ENCODE measurements at places on chromosomes 6 and 20.

GRCh38 chr6:18471232-18471964, 84.2 kb downstream of the RNF144B start:
- DNase-seq = no peak

DNA sequence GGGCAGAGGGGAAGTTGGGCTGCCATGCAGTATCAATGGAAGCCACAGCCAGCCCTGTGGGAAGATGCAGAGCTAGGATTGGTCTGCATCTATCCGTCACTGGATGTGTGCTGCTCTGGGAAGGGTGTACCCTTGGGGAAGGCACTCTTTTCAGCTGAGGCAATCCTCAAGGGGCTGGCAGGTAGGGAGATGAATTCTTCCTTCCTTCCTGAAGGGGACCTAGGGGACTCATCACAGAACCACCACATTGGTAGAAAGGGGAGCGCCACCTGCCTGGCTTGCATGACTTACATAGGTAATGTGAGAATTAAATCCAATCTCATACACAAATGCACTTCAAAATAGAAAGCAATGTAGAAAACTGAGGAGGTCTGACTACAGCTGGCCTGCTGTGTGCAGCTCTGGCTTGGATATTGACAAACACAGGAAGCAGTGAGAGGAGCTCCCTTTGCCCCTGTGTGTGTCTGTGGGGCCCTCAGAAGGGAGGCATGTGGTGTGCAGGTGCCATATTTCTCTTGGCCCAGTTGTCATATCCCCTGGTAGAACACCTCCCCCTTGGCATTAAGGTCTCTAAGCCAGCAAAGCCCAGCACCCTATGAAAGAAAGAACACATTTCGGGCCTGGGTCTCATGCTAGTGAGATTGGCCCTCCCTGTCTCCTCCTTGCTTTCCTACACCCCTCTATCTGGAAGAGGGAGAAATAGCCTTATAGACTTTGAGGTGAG, 260.3 kb upstream of the MOCS1 start:
- no peak for DNase-seq

DNA sequence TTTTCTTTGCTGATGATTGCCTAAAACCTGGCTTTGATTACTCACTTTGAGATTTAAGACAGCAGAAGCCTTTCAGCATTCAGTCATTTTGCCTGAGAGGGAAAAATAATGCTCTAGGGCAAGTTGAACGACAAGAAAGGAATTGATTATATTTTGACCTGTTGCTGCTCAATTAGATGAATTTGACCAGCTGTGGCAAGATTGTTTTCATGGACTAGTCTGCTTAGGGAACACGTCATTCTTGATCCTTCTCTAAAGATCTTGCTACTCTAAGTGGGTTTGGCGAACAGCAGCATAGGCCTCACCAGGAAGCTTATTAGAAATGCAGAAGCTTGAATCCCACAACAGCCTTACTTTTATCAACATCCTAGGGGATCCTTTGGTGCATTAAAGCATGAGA, 59.7 kb upstream of the PHACTR1 start:
- peak; percentile 27 for DNase-seq

- DNase-seq = no peak
Measured at GRCh38 chr20:36063916-36064657, 90.5 kb upstream of the EPB41L1 start.

DNA sequence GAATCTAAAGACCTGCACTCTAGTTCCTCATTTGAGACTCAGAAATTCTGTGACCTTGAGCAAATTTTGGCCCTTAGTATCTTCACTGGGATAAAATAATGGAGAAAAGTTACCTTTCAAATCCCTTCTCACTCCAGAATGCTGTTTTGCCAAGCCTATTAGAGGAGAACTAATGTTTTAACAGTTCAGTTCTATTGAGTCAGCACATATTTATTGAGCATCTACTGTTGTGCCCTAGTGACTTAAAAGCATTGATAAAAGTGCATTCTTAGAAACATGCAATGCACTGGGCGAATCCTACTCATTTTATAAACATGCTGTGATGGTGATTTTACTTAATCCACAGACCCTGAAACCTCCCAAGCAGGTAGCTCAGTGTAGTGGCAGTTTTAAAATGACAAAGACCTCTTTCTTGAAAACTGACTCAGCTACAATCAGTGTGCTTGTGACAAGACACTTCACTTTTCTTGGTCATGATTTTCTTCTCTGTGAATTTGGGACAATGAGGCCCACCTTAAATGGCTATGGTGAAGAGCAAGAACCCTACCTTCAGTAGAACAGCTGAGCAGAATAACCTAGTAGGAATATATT, 312.0 kb downstream of the ALDH8A1 start:
- DNase-seq = no peak

DNA sequence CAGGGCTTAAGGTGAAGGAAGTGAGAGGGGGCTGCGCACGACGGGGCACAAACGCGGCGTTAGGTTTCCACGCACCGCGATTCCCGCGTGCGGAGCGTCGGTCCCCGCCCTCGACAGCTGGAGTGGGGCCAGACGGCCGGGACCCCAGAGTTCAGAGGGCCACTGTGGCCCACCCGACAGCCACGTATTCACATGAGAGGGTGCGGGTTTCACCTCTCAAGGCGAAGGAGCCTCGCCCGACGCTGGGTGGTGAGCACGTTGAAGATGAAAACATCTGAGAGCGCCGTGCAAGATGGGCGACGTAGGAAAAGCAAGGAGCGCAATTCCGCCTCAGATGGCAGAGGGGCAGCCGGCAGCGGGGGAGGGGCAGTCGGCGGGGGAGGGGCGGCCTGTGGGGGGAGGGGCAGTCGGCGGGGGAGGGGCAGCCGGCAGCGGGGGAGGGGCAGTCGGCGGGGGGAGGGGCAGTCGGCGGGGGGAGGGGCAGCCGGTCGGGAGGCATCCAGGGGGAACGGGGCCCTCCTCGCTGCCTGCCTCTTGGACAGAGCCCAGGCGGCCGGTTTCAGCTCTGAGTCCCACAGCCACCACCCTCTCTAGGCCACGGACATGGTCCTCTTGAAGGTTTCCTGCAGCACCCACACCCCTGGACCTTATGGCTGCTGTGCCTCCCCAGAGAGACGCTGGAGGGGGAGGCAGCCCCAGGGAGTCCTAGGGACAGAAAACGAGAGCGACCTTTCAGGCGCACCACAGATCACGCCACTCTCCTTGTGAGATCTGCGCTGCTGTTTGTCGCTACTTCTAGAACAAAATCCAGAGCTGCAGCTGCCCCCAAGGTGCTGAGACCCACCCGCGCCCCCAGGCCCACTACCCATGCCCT, 113.7 kb downstream of the DLL1 start:
- DNase-seq = no peak

GRCh38 chr20:57231951-57232428, 34.5 kb downstream of the BMP7 start:
- no peak for DNase-seq

GRCh38 chr20:53247468-53248103, 275.4 kb downstream of the TSHZ2 start:
- DNase-seq = no peak

- no peak for DNase-seq
Measured at GRCh38 chr6:74434171-74434570, 738.2 kb downstream of the CD109 start.

DNA sequence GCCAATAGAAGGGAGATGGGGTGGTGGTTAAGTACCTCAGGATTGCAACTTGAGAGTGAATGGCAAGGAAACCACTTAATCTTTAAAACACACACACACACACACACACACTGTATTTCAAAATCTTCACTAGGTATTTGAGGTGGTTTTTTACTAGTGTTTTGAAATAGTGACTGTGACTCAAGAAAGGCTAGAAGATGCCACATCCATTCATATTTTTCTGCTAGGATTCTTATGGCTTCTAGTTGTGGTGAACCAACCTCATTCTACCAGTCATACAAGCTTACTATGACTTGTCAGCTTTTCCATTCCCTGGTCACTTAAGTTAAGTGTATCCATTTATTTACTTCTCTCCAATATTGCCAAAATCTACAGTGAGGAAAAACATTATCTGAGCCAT, 519.4 kb upstream of the JAG1 start:
- peak; percentile 16 for DNase-seq

DNA sequence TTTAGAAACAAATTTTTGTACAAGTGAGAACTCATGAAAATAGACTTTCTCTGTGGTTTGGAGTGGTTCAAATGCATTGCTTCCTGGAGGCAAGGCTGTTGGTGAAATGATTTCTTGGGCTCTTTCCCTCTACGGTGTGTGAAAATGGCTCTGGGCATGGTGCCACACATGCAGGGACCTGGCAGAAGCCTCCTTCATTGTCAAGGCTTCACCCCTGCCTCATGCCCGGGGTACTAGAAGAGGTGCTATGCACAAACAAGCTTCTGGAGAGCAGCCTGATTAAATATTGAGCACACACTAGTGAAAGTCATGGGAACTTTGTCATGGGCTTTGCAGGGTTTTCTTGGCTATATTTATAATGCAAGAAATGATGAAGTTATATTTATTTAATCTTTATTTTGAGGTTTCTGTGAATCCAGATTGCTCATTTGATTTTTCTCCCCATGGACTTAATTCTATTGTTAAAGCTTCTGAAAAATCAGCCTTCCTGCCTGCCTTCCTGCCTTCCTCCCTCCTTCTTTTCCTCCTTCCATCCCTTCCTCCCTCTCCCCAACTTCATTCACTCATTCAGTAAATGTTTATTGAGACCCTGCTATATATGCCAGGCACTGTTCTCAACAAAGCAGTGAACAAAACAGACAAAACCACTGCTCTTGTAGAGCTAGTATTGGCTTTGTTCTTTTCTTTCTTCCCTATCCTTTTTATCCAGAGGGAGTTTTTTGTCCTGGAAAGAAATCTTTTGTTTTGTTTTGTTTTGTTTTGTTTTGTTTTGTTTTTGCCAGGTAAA, 21.0 kb downstream of the C6orf89 start:
- DNase-seq = no peak

GRCh38 chr6:6654599-6655575, 66.4 kb downstream of the LY86 start:
- DNase-seq = peak; percentile 51

- DNase-seq = peak; percentile 41
Measured at GRCh38 chr6:144195671-144196270, 45.5 kb downstream of the STX11 start.

DNA sequence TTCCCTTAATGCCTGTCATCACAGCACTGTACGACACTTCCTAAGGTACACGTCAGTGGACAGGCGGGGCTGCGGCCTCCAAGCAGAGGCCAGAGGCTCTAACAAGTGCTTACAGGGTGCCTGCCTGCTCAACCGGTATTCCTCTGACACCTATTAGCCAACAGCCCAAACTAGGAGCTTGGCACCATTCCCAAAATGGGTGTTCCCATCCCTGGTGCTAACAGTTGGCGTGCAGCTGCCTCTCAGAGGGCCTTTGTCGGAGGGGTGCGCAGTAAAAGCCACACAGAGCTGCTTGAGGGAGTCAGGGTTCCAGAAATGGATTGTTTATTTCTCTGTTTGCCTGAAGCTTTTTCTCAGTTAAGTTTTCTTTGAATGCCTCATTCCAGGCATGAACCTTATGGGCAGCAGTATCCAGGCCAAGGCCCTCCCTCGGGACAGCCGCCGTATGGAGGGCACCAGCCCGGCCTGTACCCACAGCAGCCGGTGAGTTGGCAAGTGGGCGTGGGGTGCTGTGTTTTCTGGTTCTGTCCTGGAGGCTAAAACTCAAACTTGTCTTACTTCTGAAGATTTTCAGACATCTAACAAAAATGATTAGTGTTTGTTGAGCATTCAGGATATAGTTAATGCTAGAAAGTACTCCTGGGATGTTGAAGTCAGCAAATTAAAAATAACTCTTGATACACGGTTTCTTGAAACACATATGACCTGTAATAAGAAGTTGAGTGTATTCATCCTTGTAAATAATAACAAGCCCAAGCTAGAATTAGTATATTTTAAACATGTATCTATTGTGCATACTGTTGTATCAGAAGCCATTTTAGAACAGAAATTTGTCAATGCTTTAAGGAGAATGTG, 124.7 kb downstream of the TMEM242 start:
- peak; percentile 24 for DNase-seq

GRCh38 chr6:124943658-124944057, 18.6 kb upstream of the RNF217 start:
- no peak for DNase-seq

- DNase-seq = no peak
Measured at GRCh38 chr20:37764333-37764935, 70.6 kb downstream of the CTNNBL1 start.

DNA sequence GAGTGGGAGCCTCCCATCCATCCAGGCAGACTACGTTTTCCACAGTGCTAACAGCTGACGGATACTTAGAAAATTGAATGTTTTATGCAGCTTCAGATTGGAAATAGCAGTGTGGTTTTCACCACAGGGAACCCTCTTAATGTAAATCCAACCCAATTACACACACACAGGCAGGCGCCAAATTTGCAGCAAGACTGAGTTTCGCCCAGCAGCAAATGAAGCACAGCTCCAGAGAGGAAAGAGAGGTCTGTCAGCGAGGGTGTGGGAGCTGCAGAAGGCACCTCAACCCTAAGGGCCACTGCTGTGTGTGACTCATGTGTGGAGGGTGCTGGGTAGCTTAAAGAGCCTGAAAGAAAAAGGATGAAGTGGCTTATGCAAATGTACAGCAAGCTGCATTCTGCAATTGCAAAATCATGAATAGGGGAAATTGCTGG, 365.7 kb downstream of the MAFB start:
- DNase-seq = peak; percentile 49

DNA sequence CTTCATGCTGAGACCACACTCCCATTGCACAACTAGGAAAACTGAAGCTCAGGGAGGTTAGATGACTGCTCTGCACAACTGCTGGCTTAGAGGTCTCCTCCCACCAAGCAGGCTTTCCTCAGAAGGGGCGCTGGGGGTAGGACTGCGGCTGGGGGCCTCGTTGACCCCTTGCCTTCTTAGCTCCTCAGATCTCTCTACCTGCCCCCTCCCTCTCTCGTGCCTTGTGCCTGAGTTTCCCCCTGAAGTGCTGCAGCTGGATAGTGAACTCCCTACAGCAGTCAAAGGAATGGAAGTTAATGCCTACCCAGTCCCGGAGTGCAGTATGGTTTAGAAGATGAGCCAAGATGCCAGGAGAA, 149.8 kb downstream of the GRM4 start:
- no peak for DNase-seq

GRCh38 chr6:99810942-99811620, 182.9 kb downstream of the MCHR2 start:
- no peak for DNase-seq

GRCh38 chr6:100808638-100809275, 72.4 kb downstream of the ASCC3 start:
- DNase-seq = peak; percentile 43

All from fibroblast of skin of abdomen (primary cell).